NCI-H187 treated with DMSO at 0.1 percent for 48 hours (cell line): ENCODE measurements at places on chromosomes 3 and 15.

GRCh38 chr3:42027571-42027970 lies 63.6 kb upstream of the TRAK1 start:
- no peak for DNase-seq

DNA sequence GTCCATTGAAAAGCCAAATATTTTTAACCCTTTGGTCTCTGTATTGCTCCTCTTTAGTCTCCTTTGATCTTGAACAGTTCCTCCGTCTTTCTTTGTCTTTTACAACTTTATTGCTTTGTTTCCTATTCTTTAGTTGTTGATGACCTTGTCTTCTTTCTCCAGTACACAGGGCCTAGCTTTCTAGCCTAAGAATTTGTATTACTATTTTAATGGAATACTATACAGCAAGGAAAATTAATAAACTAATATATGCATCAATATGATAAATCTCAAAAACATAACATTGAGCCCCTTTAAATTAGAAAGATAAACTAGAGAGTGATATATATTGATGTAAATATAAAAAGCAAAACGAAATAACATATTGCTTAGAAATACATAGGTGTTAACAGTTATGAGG lies 88.7 kb downstream of the NR1D2 start:
- DNase-seq: no peak

GRCh38 chr15:25392806-25393205 lies 46.0 kb downstream of the UBE3A start:
- DNase-seq: no peak

DNA sequence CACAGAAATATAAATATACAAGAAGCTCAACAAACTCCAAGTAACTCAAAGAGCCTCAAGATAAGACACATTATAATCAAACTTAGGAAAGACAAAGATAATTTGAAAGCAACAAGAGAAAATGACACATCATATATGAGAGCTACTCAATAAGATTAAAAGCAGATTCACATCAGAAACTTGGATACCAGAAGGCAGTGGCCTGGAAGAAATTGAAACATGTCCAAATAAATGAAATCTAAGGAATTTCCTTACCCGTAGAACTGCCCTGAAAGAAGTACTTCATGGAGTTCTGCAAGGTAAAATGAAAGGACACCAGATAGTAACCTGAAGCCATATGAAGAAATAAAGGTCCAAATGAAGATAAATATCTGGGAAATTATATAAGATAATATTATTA lies 113.9 kb downstream of the LSAMP start:
- no peak for DNase-seq

GRCh38 chr3:17972959-17973906 lies 230.8 kb upstream of the TBC1D5 start:
- DNase-seq: no peak

- DNase-seq: no peak
Measured at GRCh38 chr3:188327433-188327832, 173.5 kb downstream of the LPP start.

GRCh38 chr3:98070840-98071239 lies 16.1 kb upstream of the OR5AC2 start:
- no peak for DNase-seq

GRCh38 chr3:123632161-123632655 lies 47.4 kb upstream of the HACD2 start:
- DNase-seq: no peak

DNA sequence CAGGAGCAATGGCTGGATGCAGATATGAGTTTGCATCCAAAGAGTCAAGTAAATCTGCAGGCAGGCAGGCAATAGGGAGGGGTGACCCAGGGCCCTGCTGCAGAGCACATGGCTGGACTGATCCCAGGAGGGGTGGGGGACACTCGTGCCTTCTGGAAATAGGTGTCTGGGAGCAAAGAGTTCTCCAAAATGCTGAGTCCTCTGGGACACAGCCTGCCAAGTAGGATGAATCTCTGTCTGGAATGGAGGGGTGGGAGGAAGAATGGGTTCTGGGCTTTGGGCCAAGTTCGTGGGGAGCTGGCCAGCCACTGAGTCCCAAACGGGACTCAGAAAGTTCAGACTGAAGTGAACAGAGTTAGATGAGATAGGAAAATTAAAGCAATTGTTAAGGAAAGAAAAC lies 214.5 kb downstream of the MTHFS start:
- no peak for DNase-seq

GRCh38 chr3:177329854-177330253 lies 132.6 kb upstream of the TBL1XR1 start:
- DNase-seq: no peak

DNA sequence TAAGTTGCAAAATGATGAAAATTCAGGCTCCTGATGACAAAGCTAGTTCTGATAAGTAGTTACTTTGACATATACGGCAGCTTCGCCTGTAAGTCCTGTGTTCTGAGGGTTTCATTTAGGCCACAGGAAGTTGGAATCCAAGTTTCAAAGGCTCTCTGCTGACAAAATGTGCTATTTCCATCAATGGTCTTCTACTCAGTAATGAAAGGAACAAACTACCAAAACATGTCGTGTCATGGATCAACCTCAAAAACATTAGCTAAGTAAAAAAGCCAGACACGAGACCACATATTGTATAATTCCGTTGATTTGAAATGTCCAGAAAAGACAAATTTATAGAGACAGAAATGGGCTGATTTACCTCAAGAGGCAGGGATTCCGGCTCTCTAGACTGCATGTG lies 22.5 kb downstream of the NGRN start:
- no peak for DNase-seq

GRCh38 chr3:41265011-41265545 lies 65.8 kb downstream of the CTNNB1 start:
- no peak for DNase-seq

GRCh38 chr15:58988006-58988785 lies 733 bp downstream of the RNF111 start:
- no peak for DNase-seq

DNA sequence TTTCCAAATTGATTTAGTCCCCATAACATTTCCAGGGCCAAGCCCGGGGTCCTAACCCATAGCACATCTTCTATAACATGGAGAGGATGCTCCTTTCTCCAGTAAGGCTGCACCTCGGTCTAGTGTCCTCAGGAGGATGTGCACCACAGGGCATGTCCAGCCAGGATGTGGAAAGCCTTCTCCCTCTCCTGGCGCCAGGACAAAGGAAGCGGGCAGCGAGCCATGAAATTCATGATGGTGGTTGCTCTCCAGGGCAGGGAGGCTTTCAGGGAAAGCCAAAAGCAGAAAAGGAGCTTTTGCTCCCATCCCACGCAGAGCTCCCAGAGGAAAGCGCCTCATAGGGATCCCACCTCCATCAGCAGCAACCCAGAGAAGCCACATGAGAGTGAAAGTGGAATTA lies 220.0 kb downstream of the ADAMTSL3 start:
- DNase-seq: no peak

GRCh38 chr3:131371688-131372066 lies 9.9 kb upstream of the NUDT16 start:
- no peak for DNase-seq
